ENCODE measurements at places on chromosomes 5 and 9.

- DNase-seq, result no peak
Observed at GRCh38 chr9:69199769-69200470, 25.8 kb downstream of the TJP2 start.

- DNase-seq, result peak; percentile 56
Observed at GRCh38 chr5:136062366-136063274, 33.8 kb downstream of the TGFBI start.

DNA sequence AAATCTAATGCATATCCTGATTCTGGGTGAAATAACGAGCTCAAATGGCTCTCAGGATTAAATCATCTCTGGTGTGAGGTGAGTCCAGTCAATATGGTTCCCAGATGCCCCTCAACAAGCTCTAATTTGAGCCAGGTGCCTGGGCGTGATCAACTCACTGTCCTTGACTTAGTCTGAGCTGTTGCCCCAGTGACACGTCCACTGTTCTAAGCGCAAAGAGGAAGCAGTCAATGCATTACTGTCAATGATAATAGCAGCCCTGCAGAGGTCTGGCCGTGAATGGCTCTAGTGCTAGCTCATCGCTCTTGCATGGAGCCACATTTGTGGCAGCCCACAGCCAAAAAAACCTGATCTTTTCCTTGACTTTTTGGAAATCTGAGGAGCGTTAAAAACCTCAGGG, 128.6 kb upstream of the EFNA5 start:
- no peak for DNase-seq

DNA sequence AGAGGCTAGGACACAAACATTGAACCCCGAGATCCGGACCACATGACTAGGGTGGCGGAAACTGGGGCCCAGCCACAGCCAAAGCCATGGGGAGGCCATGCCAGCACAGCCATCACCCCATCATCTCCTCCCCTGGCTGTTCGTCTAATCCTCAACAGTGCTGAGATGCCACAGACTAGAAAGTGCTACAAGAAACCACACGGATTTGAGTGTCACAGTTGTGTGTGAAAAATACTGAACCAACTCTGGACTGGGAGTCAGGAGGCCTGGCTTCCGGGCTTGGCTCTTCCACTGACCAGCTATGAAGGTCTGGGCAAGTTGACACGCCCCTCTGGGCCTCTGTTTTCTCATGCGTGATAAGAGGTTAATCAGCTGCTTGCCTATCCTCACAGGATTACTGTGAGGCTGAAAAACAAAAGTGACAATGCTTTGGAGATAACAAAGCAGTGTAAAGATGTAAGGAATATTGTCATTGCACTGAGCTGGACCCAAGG, 38.8 kb upstream of the SHB start:
- DNase-seq, result no peak

DNA sequence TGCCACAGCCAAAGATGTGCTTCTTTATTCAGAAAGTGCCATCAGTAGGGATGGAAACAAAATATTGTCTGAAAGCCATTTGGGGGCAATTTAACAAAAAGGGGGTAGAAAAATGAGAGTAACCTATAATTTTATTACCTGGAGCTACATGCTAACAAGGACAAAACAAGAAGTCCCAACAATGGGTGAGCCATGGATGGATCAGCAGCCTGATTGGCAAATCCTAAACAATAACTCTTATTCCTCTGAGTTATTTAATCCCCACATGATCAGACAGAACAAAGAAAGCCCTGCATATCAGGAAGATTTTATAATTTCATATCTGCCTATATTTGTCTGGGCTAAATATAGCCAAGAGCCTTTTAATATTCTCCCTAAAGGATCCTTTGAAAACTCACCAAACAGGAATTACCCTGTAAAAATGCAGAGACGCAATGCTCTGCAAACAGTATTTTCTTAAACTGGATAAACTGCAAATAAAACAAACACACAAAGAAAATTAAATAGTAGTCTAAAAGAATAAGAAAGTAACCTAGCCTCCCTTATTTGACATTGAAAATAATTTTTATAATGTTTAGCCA, 483.4 kb downstream of the ZNF608 start:
- no peak for DNase-seq

GRCh38 chr9:137614631-137615386, 4.0 kb upstream of the EHMT1 start:
- DNase-seq, result no peak

DNA sequence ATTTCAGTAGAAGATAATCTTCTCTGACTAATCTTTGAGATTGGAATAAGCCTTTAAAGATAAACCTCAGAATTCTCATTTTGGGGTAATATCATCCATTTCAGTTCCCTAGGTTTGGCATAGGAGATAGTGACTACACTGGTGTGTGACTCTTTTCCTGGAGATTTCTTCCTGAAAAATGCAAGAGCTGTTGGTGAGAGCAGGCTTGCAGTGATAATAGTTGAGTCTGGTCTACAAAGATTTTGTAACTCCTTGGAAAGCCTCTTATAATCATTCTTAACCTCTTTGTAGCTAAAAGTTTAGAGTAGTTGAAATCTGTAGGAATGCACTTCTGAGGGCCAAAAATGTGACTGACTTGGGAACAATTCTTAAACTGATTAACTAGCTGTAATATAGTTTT, 23.4 kb downstream of the RANBP17 start:
- no peak for DNase-seq

DNA sequence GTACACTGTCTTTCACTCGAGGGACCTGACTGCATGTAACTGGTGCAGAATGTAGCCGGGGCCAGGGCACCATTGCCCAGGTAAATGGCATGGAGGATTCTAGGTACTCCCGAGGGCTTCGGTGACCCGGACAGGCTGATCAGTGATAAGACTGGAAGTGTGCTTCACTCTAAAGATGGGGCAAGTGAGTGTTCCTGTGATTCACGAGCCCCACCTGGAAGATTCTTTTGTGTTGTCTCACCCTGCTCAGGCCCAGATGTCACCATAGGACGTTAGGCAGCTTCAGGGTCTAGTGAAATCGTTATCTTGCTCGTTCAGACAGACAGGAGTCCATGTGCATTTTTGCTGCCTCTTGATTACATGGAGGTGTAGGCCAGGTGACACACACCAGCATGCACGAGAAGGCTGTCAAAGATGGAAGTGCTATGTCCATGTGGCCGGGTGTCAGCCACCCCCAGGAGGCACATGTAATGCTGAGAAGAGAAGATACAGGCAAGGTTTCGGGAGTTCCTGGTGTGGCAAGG, 73.9 kb downstream of the WNK2 start:
- no peak for DNase-seq

GRCh38 chr9:97625620-97626019, 7.5 kb downstream of the TSTD2 start:
- DNase-seq, result no peak

- DNase-seq, result no peak
Observed at GRCh38 chr9:36640771-36641381, 68.2 kb downstream of the MELK start.

DNA sequence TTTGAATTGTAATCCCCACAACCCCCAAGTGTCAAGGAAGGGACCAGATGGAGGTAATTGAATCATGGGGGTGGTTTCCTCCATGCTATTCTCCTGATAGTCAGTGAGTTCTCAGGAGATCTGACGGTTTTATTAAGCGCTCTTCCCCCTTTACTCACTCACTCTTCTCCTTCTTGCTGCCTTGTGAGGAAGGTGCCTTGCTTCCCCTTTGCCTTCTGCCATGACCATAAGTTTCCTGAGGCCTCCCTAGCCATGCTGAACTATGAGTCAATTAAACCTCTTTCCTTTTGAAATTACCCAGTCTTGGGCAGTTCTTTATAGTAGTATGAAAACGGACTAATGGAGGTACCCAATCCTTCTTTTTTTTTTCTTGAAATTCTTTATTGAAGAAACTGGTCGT, 2.2 kb upstream of the CEP120 start:
- no peak for DNase-seq

- no peak for DNase-seq
Observed at GRCh38 chr5:102986074-102986473, 133.9 kb downstream of the GIN1 start.

DNA sequence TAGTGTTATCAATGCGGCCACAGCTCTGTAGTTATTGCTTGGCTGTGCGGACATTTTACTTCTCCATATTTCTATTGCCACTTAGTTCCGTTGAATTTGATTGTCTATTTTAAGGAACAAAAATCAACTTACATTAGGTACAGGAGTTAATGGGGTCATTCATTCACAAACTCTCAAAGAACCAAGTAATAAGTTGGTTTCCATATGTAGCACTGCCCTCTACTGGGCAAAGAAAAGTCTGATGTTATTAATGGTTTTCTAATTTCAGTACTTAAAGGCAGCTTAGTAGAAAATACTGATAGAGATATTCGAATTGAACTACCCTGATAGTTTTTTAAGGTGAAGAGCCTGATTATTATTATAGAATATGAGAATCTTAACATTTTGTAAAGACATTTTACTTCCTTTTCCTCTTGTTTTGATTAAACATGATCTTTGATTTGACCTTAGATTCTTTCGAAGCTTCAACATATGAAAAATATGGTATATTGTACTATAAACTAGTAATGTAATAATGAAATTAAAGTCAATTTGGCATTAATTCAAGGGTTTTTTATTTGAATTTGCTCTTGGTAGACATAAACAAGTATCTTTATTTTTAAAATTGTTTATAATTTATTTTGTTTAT, 119.5 kb upstream of the CTNND2 start:
- DNase-seq, result peak; percentile 4

- DNase-seq, result no peak
Observed at GRCh38 chr9:89905606-89906338, 301.0 kb downstream of the GADD45G start.

- DNase-seq, result no peak
Observed at GRCh38 chr9:38084556-38084880, 15.5 kb upstream of the SHB start.

DNA sequence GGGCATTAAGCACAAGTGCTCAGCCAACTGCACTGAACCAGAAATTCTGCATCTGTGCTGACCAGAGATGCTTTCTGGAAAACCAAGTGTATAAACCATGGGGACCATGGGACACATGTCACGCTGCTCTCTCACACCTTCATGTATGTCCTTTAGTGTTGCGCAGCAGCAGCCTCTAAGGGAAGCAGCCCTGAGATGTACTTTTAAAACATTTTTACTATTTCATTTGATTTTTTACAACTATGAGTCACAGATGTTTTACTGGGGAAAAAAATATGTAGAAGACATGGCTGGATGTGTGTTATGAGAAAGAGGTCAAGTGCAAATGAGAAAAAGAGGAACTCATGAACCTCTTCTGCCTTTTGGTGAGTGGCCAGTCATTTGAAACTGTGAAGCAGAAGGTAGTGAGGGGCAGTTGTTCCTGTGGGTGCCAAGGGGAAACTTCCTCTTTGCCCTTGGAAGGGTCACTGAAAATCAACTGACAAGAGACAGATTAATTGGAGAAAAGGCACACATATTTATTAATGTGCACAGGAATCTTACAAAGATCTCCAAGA, 31.4 kb upstream of the SYK start:
- DNase-seq, result no peak

DNA sequence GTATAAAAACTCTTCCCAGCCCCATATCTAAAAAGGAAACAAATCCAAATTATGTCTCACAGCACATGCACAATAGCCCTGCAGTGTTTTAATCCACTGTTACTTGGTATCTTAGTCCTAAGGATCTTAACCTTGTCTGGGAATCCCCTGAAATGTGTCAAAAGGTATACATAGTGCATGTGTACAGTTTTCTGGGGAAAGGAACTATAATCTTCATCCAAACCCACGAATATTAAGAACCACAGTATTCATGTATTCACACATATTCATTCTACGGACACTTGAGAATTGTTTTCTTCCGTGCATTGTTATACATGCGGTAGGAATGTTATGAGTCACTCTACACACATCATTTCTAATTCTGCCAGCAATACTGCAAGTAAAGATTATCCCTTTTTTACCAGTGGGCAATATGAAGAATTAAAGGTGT, 47.8 kb upstream of the SNX2 start:
- no peak for DNase-seq

- DNase-seq, result no peak
Observed at GRCh38 chr9:136977223-136977622, at the start of gene PTGDS. Gene PTGDS, plus strand, starts transcription at chr9:136977504. Its CDS starts 75 bp downstream, at chr9:136977579.

- DNase-seq, result no peak
Observed at GRCh38 chr9:31390403-31391025, 993.9 kb upstream of the ACO1 start.

GRCh38 chr5:77876316-77876715, 100.2 kb upstream of the TBCA start:
- no peak for DNase-seq

DNA sequence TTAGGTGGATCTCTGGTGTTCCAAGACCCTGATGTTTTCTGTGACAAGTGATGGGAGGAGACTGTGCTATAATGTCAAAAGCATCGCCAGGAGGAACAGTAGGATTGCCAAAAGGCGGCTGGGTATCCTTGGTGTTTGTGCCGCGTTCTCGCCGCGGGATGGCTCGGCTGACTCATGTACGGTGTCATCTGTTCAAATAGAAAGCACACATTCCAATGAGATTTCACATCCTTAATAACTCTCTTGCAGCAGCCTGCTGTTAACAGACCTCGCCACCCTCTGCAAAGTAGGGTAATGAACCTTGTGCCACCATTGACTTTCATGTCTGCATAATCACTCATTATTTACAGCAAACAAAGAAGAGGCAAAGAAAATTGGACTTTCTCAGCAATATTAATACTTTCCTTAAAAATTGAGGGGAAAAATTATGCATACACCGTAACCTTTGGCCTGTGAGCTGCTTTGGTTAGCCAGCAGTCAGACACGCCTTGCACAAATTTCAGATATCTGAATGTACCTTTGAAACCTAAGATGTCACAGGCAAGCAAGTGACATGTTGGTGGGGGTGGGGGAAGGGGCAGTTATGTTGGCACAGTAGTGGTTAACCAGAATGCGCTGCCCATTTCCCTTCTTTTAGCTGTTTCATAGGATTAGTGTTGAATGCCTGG, 289.4 kb downstream of the EFNA5 start:
- no peak for DNase-seq

DNA sequence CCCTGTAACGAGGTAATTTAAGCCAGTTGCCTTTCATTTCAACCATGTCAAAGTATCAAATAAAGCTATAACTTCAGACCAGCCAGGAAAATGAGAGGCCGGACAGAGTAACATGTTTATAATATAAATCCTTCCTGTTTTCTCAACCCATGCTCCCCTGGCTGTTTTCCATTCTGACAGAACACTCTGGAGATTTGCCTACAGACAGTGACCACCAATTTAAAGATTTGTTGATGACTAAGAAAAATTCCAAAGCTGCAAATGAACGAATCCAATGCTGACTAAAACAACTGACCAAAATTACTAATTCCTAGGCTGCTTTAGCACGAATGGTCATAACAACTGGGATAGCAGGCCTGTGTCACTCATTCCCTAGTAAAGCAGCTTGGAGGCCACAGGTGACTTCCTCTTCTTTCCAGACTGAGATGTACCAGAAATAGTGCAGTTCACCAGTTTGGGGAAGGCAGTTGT, 141.4 kb downstream of the AOPEP start:
- no peak for DNase-seq

- no peak for DNase-seq
Observed at GRCh38 chr5:130762031-130762430, 403.0 kb downstream of the HINT1 start.

GRCh38 chr5:135444881-135445280, 2.3 kb downstream of the DCANP1 start:
- DNase-seq, result no peak

Data from natural killer cell (primary cell).